Memory B cell (primary cell): ENCODE measurements at places on chromosomes 6 and 20.

- H3K36me3 ChIP-seq: no peaks in the 10 kb centered on the region
- no peak overlapping the region for H3K27ac ChIP-seq
- H3K4me1 ChIP-seq: no peaks in the 10 kb centered on the region
- no peaks in the 10 kb centered on the region for H3K27me3 ChIP-seq
- DNase-seq: no peak
These were observed 356.0 kb downstream of the HDGFL1 start for GRCh38 chr6:22925304-22925835.

- H3K4me1 ChIP-seq: no peaks in the 10 kb centered on the region
- H3K36me3 ChIP-seq: no peaks in the 10 kb centered on the region
- no peaks in the 10 kb centered on the region for H3K27me3 ChIP-seq
- DNase-seq: no peak
- no peak overlapping the region for H3K4me3 ChIP-seq
- no peak overlapping the region for H3K27ac ChIP-seq
These were observed 60.9 kb upstream of the PRL start for GRCh38 chr6:22357724-22358189.

DNA sequence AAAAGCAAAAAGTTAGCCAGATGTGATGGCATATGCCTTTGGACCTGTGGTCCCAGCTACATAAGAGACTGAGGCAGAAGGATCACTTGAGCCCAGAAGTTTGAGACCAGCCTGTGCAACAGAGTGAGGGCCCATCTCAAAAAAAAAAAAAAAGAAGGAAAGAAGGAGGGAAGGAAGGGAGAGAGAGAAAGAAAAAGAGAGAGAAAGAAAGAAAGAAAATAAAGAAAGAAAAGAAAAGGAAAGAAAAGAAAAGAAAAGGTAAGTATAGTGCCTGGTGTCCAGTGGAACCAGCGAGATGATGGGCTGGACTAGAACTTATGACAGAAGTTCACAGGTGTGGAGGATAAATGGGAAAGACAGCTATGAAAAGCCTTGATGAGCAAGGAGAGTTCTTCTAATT is 100.9 kb downstream of the QRSL1 start:
- H3K27me3 ChIP-seq: no peaks in the 10 kb centered on the region
- H3K4me3 ChIP-seq: peak overlapping the region; percentile 84
- peaks cover 2% of the 10 kb centered on the region for H3K36me3 ChIP-seq
- peaks cover 40% of the 10 kb centered on the region for H3K4me1 ChIP-seq
- no peak for DNase-seq

- H3K36me3 ChIP-seq: peaks cover 1% of the 10 kb centered on the region
- no peak overlapping the region for H3K4me3 ChIP-seq
- no peak for DNase-seq
These were observed 40.4 kb upstream of the ARG1 start for GRCh38 chr6:131532580-131533039.

DNA sequence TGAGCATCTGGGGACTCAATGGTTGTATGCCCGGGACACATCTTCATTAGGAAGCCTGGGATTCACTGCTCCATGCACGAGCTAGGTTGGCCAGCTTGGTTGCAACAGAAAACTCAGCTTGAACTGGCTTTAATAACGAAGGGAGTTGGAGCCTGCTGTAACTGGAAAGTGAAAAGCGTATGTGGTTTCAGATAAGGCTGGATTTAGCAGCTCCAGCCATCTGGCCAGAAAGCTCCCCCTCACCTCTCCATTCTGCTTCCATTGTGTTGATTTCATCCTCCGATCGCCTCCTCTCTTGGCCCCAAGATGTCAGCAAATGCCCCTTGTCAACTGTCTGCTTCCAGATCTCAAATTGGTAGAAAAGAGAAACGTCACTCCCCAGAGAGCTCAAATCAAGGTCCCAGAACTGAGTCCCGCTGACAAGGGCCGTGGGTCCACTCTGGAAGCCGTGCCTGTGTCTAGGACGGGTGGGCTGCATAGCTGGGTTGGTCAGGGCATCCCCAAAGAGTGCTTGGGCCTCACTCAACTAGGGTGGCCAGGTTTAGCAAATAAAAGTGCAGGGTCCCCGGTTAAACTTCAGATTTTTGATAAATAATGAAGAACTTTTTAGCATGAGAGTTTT is 117.0 kb upstream of the PMEPA1 start:
- H3K27me3 ChIP-seq: peaks cover 7% of the 10 kb centered on the region
- no peaks in the 10 kb centered on the region for H3K36me3 ChIP-seq
- no peak overlapping the region for H3K4me3 ChIP-seq
- no peaks in the 10 kb centered on the region for H3K4me1 ChIP-seq
- DNase-seq: no peak

- H3K36me3 ChIP-seq: no peaks in the 10 kb centered on the region
- H3K27me3 ChIP-seq: peaks cover 8% of the 10 kb centered on the region
- no peak overlapping the region for H3K27ac ChIP-seq
- H3K4me3 ChIP-seq: no peak overlapping the region
- DNase-seq: no peak
These were observed 119.3 kb upstream of the BEND6 start for GRCh38 chr6:56835612-56836011.

- no peak overlapping the region for H3K4me3 ChIP-seq
- DNase-seq: no peak
- H3K4me1 ChIP-seq: no peaks in the 10 kb centered on the region
- H3K36me3 ChIP-seq: no peaks in the 10 kb centered on the region
- peaks cover 2% of the 10 kb centered on the region for H3K27me3 ChIP-seq
- no peak overlapping the region for H3K27ac ChIP-seq
These were observed 43.8 kb upstream of the SEC63 start for GRCh38 chr6:108001696-108002231.

DNA sequence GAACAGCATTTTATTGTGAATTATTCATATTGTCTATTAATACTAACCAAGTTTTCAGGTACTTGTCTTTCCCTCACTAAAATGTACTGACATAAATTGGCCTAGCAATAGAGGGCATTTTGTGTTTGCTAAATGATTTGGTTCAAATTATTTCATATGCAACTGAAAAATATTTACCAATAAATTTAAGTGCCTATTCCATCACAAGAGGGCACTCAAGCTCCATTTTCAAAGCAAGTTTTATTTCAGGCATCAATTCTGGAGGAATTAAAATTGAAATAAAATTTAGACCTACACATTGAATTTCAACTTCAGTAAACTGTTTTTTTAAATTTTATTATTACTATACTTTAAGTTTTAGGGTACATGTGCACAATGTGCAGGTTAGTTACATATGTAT is 114.3 kb upstream of the SYNCRIP start:
- H3K27ac ChIP-seq: no peak overlapping the region
- H3K4me3 ChIP-seq: no peak overlapping the region
- no peaks in the 10 kb centered on the region for H3K4me1 ChIP-seq
- H3K36me3 ChIP-seq: no peaks in the 10 kb centered on the region

- peaks cover 5% of the 10 kb centered on the region for H3K4me1 ChIP-seq
- H3K4me3 ChIP-seq: no peak overlapping the region
- no peaks in the 10 kb centered on the region for H3K27me3 ChIP-seq
- H3K27ac ChIP-seq: no peak overlapping the region
These were observed 45.3 kb downstream of the IGF2R start for GRCh38 chr6:160013987-160014868.

- H3K36me3 ChIP-seq: no peaks in the 10 kb centered on the region
- no peaks in the 10 kb centered on the region for H3K4me1 ChIP-seq
- no peak overlapping the region for H3K27ac ChIP-seq
- DNase-seq: no peak
- H3K27me3 ChIP-seq: peaks cover 5% of the 10 kb centered on the region
These were observed 26.1 kb upstream of the ENPP1 start for GRCh38 chr6:131781687-131782086.

- no peaks in the 10 kb centered on the region for H3K36me3 ChIP-seq
- no peaks in the 10 kb centered on the region for H3K4me1 ChIP-seq
- no peak overlapping the region for H3K27ac ChIP-seq
- no peak overlapping the region for H3K4me3 ChIP-seq
- peaks cover 2% of the 10 kb centered on the region for H3K27me3 ChIP-seq
These were observed 18.3 kb upstream of the GPRC6A start for GRCh38 chr6:116847227-116847626.

DNA sequence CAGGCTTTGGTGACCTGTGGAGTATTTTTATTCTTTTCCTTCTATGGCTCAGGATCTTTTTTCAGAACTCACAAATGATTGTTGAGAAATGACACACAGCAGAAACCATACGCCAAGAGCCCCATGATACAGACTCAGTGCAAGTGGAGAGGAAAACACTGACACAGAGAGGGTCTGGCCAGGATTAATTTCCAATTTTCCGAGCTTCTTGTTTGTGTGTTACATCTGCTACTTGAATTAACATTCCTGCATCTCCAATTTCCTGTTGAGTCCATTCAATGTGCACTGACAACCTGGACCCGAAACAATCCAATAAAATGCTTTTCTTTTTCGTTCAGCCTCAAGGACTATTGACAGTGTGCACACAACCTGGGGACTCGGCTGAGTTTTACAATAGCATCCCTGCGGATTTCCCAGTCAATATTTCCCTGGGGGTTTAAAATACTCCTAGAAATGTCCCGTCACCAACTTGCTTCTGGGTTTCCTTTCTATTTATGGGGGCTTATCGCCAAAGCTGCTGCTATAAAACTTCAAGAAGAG is 4.9 kb upstream of the MLN start:
- peaks cover 8% of the 10 kb centered on the region for H3K4me1 ChIP-seq
- no peaks in the 10 kb centered on the region for H3K36me3 ChIP-seq
- no peak overlapping the region for H3K4me3 ChIP-seq
- peaks cover 49% of the 10 kb centered on the region for H3K27me3 ChIP-seq

- no peaks in the 10 kb centered on the region for H3K36me3 ChIP-seq
- no peak for DNase-seq
- peaks cover 17% of the 10 kb centered on the region for H3K4me1 ChIP-seq
- no peak overlapping the region for H3K4me3 ChIP-seq
- H3K27ac ChIP-seq: no peak overlapping the region
These were observed 41.3 kb downstream of the PANK2 start for GRCh38 chr20:3930265-3931206.

- peak; percentile 3 for DNase-seq
- peaks cover 9% of the 10 kb centered on the region for H3K27me3 ChIP-seq
- no peaks in the 10 kb centered on the region for H3K4me1 ChIP-seq
- H3K27ac ChIP-seq: no peak overlapping the region
- H3K36me3 ChIP-seq: no peaks in the 10 kb centered on the region
These were observed 169.3 kb downstream of the ANKRD60 start for GRCh38 chr20:58059260-58059544.

GRCh38 chr20:21507400-21508229 is 6.2 kb downstream of the NKX2-2 start:
- no peak for DNase-seq
- H3K27me3 ChIP-seq: peaks cover 18% of the 10 kb centered on the region
- no peak overlapping the region for H3K4me3 ChIP-seq
- no peak overlapping the region for H3K27ac ChIP-seq

- H3K27me3 ChIP-seq: no peaks in the 10 kb centered on the region
- no peak for DNase-seq
- H3K4me1 ChIP-seq: peaks cover 25% of the 10 kb centered on the region
- H3K36me3 ChIP-seq: no peaks in the 10 kb centered on the region
- no peak overlapping the region for H3K27ac ChIP-seq
These were observed 1.5 kb upstream of the GFOD1 start for GRCh38 chr6:13488896-13489237.

DNA sequence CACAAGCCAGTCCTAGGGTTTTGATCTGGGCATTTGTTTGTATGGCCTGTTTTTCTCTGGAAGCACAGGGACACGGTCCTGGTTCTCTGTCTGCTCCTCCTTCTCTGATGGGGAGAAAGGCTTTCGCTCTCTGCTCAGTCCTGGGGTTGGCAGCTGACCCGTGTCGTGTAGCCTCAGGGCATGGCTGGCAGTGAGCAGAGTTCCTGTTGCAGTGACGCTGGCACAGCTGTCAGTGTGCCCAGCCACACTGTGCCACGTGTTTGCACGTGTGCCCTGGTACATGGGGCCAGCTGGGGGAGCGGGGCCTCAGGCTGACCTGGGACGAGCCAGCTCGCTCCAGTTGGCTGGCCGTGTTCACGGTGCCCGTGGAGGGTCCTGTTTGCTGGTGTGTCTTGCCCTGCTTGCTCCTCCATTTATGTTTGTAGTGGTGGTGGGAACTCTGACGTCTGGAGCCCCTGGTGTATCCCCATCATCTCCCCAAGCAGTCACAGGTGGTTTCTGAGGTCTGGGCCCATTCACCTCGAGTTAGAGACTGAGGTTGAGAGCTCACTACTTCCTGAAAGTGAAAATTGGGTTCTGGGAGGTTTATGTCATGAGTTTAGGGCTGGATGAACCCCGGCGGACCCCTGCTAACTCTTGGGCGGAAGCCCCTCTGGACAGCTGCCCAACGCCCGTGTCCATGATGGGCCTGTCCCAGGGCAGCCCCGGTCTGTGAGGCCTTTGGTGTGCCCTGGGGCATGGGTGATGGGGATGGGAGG is 10.2 kb upstream of the DNAJC5 start:
- no peaks in the 10 kb centered on the region for H3K4me1 ChIP-seq
- no peak overlapping the region for H3K27ac ChIP-seq
- DNase-seq: no peak
- H3K4me3 ChIP-seq: no peak overlapping the region

DNA sequence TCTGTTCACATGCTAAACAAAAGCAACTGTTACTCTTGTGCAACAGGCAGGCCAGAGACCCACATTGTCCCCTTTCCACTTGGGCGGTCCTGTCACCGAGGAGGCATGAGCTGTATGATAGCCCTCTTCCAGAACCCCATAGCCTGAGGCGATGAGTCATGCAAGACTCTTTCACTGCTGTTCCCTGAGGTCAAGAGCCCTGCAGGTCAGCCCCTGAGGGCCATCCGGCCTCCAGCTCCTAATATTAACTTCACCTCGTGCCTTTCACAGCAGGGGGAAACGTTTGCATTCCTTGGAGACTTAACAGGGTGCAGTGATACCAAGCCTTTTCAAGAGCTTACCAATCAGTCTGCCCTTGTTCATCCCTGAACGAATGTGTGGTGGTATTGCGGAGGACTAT is 253.3 kb upstream of the ECI2 start:
- no peaks in the 10 kb centered on the region for H3K4me1 ChIP-seq
- DNase-seq: no peak
- H3K36me3 ChIP-seq: no peaks in the 10 kb centered on the region
- H3K27ac ChIP-seq: no peak overlapping the region
- peaks cover 5% of the 10 kb centered on the region for H3K27me3 ChIP-seq

DNA sequence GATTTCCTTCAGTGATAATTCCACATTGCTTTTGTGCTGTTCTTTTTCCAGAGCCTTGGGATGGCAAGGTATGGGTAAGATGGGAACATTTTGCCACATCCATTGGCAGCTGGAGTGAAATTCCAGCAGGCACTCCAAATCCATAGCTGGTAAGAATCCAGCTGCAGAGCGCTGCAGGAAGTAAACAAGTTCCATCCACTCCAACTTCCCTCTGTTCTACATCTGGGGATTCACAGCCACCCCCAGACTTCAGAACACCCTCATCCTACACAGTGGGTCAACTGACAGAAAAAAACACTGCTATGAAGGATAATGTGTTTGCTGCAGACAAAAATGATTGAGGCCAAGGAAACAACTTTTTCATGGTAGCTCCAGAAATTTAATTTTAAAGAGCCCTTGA is 747.8 kb downstream of the MAFB start:
- no peaks in the 10 kb centered on the region for H3K4me1 ChIP-seq
- peaks cover 18% of the 10 kb centered on the region for H3K27me3 ChIP-seq
- H3K4me3 ChIP-seq: no peak overlapping the region
- H3K27ac ChIP-seq: no peak overlapping the region
- no peak for DNase-seq
